ENCODE measurements at places on chromosomes 2 and 18.

GRCh38 chr2:144421606-144422510, 98.1 kb downstream of the ZEB2 start:
- DNase-seq: peak; percentile 25

- DNase-seq: no peak
These were observed 31.6 kb upstream of the NETO1 start for GRCh38 chr18:72899338-72899737.

GRCh38 chr2:46718784-46719183, 196.8 kb downstream of the MCFD2 start:
- no peak for DNase-seq

DNA sequence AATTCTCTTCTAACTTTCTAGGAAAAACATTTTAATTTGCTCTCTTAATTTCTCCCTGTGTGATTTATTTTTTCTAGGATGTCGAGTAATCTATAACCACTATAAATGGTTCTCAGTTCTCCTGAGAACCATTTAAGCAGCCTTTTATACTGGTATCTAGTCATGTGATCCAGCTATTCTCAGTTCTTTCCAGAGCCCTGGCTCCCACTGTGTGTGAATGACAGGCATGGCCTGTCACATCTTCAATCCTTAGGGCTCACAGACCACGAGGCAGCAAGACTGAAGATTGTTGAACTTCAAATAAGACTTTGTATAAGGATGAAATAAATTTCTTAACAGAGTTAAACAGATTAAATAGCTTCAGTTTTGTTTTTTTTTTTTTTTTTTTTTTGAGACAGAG, 219.4 kb downstream of the HNMT start:
- no peak for DNase-seq

- DNase-seq: no peak
These were observed 25.9 kb downstream of the COL6A3 start for GRCh38 chr2:237388036-237388435.

- DNase-seq: peak; percentile 30
These were observed 34.3 kb downstream of the ZAP70 start for GRCh38 chr2:97747716-97748115.

- DNase-seq: peak; percentile 74
These were observed 677.6 kb upstream of the ID2 start for GRCh38 chr2:8004250-8004681.

DNA sequence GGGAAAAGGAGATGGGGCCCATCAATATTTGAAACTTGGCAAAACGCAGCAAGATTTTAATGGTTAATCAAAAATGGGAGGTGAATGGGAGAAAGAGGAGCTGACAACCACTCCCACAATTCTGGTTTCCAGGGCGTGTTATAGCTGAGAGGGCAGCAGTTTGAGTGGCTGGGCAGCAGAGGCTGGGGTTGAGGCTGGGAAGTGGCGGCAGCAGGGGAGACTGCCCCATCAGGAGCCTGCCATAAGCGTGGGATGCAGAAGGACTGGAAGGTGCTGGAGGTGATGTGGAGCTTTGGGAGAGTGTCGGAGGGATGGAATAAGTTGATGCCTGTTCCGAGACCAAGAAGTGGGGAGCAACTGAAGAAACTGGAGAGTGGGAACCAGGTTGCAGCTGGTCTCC, 48.9 kb upstream of the SH3RF3 start:
- DNase-seq: no peak

DNA sequence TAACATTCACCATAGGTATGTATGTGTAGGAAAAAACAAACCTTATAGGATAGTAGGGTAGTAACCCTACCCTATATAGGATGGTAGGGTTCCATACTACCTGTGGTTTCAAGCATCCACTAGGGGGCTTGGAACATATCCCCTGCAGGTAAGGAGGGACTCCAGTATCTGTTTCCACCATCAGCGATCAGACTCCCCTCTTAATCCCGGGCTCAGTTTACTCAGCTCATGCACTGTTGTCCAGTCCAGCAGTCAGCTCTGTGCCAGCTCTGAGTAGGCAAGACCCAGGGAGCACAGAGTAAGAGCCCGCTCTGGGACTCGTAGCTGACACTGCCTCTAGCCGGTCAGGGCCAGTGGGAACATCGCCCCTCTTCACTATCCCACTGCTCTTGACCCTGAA, 61.7 kb downstream of the MEX3C start:
- no peak for DNase-seq

DNA sequence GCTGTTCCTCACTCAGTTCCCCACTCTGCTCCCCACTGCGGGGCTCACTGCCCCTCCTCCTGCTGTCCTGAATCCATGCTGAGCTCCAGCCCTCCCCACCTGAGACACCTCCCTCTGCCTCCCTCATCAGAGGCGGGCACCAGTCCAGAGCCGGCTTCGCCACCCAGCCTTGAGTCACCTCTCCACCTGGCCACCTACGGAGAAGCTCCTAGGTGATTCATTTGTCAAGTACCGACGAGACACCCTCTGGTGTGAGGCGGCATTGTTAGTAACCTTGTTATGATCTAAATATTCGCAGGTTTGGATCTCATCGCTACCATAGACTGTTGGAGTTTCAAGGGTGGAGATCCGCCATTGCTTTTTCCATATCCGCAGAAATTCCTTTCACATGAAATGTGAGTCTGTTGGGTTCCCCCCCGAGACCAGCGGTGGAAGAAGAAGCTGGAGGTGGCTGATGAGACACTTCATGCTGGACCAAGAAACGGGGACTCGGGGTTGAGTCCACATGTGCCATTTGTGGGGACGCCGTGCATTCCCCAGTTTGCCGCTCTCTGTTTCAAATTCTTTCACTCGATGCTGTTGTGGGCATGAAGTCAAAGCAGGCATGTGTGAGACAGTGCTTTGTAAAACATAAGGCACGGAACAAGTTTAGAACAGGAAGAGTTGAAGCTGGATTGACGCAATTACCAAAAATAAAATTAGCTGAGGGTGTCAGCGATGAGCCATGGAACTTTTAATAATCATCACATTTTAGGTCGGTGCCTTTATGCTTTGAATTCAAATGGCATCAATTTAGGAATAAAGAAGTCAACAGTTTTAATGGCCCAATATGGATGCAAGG, 259.8 kb upstream of the HDAC4 start:
- no peak for DNase-seq

DNA sequence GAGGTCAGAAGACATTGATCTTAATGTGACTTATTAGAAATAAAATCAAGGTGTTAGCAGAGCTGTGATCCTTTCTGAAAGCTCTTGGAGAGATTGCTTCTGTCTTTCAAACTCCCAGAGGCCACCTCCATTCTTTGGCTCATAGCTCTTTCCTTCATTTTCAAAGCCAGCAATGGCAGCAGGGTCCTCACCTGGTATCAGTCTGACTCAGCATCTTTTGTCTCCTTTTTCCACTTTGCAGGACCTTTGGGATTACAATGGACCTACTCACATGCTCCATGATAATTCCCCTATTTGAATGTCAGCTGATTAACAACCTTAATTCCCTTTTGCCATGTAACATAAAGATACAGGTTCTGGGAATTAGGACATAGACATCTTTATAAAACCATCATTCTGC, 6.8 kb upstream of the CDH20 start:
- no peak for DNase-seq

DNA sequence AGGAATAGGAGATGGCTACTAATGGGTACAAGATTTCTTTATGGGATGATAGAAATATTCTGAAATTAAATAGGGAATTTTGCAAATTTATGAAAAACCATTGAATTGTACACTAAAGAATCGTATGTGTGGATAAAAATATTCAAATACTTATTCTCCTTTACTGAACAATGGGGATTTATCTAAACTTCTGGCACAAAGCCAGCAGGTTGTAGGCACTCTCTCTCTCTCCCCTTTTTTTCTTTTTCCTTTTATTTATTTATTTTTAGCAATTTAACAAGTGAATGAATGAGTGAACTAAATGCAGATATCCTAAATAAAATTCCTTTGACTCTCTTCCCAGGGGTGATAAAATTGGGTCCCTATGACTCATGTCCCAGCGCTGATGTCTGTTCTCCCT, 21.9 kb upstream of the SCYGR2 start:
- no peak for DNase-seq

GRCh38 chr18:23324056-23324811, 128.9 kb upstream of the RIOK3 start:
- DNase-seq: no peak

GRCh38 chr18:45321520-45321919, 293.8 kb upstream of the SLC14A2 start:
- no peak for DNase-seq

GRCh38 chr2:164620873-164621763, at the start of gene GRB14:
TSS of gene GRB14 (minus strand) at chr2:164621482. CDS start at chr2:164621309, 173 bp downstream.
- DNase-seq: no peak

GRCh38 chr2:149552226-149552625, 35.3 kb downstream of the MMADHC start:
- DNase-seq: no peak

DNA sequence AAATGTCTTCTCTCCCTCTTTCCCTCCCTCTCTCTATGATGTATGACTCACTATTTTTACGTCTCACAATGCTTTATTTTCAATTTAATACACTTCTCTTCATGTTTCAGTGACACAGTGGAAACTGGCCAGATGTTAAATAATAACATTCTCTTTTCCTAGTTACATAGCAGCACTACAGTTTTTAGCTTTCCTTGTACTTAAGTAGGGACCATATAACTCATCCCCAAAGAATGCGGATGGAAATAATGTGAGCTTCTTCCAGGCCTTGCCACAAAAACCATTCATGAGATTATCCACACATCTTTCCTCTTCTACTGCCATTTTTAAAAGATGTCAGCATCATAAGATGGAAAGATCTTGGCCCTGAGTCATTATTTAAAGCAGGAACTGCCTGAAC, 789.4 kb downstream of the LRP1B start:
- DNase-seq: peak; percentile 85

DNA sequence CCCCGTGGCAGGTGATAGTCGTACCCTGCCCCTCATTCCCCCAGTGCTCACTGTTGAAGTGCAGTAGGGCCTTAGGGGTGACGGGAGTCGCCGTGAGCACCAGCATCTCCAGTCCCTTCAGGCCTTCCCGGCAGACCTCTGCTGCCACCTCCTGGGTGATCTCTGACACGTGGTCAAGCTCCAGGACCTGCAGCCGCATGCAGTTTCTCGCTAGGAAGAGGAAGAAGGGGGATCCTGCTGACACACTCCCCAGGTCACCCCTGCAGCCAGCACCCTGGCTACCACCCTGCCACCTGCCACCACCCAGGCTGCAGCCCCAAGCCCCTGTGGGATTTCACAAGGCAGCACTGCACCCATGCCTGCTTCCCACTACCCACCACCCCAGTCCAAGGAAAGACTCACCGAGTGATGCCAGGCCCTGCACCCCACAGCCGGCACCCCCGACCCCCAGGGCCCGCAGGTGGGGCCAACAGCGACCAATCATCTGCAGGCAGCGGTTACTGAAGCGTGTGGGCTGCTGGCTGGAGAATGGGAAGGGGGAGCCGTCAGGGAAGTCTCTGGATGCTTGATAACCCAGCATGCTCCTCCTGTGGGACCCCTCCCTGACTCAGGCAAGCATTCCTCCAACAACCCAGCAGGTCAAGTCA, 23.8 kb downstream of the FBXO41 start:
- DNase-seq: peak; percentile 77

- DNase-seq: no peak
These were observed 762.3 kb upstream of the ID2 start for GRCh38 chr2:7919510-7919909.

GRCh38 chr18:50143886-50144285, 51.1 kb downstream of the MYO5B start:
- no peak for DNase-seq

DNA sequence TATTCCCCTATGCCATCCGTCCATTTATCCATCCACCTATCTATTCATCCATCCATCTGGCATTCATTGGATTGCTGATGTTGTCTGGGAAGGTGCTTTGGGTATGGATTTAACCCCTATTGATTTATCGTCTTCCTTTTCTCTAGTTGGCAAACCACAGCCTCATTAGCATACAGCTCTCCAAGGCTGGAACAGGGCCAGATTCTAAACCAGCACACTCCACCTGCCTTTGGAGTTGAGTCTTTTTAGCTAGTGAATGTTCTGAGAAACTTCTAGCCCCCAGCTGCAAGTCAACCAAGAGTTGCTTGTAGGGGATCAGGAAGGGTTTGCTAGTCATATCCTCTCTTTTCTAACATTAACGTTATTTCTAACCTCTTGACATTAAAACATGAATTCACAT, 90.7 kb downstream of the NRP2 start:
- no peak for DNase-seq

GRCh38 chr18:13232086-13232917, 13.7 kb downstream of the LDLRAD4 start:
- DNase-seq: no peak

GRCh38 chr2:216236486-216236885, 127.3 kb downstream of the XRCC5 start:
- no peak for DNase-seq

DNA sequence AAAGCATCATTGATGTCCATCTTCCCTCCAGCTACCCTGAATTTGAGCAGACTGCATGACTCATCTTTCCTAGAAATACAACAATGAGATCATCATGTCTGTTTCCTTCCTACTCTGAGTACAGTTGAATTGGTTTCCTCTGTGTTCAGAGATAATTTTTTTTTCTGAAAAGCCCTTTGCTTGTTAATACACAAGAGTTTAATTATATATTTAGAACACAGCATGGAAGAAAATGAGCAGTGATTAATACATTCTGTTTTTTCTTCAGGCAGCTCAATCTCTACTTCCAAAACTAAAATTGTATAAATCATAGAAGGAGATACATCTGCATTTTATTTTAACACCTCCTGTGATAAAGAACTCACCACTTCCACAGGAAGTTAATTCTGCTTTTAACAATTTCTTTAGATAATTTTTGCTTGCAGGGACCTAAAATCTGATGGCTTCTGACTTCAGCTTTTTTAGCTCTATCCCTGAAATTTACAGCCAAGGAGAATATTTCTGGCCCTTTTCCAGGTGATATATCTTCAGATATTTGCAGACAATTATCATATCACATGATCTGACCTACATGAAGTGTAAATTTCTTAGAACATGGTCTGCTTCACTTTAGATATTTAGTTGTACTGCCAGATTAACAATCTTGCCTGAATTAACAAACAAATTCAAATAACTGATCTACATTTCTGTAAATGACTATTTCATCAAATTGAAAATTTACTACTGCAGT, 249.0 kb downstream of the TRIB2 start:
- DNase-seq: peak; percentile 62

GRCh38 chr2:40289771-40290404, 162.0 kb downstream of the SLC8A1 start:
- no peak for DNase-seq

DNA sequence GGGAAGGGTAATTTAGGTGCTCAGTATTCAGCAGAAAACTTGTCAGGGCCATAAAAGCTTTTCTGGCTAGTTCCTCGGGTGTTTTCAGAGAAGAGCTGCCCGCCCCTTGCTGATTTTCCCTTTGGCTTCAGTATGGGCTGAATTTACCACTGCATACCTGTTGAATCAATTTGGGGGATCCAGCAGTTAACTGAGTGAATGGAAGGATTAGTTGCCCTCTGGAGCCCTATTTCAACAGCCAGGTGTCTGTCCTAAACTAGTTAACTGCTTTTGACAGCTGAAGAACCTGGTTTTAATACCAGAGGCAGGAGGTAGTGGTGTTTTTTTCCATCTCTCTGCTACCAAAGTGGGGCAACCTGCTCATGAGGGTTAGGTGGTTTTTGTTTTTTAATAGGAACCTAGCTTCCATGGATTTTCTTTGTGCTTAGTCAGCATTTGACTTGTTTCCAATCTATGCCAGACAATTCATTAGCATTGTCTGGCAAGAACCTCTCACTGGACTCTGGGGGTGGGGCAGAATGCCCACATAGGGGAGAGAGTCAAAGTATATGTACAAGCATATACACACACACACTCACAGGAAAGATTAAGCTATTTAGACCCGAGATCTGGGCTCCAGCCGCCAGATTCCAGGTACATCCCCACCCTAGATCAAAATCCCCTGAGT, 166.5 kb upstream of the SIX3 start:
- DNase-seq: no peak

GRCh38 chr2:224449212-224450147, 47.6 kb upstream of the FAM124B start:
- DNase-seq: no peak
